ENCODE measurements at places on chromosomes 5 and 9.

- no peak for DNase-seq
These were observed 98.4 kb downstream of the UNC13B start for GRCh38 chr9:35260186-35260585.

DNA sequence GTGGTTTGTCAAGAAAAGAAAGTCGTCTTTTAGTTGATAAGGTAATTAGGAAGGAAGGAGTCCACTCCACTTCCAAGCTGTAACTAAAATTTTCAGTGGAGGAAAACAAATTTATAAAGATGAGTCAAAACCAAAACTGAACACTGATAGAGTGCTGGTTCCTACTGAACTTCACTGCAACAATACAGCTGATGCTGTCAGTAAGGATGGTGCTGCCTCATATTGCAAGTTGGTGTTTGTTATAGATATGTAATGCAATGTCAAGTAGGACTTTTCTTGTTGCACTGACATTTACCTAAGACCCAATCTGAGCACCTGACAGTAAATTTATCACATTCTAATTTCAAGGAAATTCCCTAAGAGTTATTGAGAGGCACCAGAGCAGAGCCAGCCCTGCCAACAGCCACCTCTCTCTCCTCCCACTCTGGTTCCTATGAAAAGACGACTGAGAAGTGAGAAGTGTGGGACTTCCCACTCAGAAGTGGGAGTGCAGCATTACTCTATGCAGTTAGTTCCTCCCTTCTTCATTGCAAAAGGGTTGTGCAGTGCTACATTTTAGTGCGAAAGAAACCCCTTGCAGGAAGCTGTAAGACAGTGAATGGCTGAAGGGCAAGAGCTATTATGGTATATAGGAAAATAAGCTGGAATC is 350.8 kb downstream of the NFIB start:
- no peak for DNase-seq

GRCh38 chr5:116738239-116738614 is 163.6 kb upstream of the SEMA6A start:
- peak; percentile 41 for DNase-seq

GRCh38 chr9:135230386-135230765 is 142.9 kb downstream of the OLFM1 start:
- no peak for DNase-seq

DNA sequence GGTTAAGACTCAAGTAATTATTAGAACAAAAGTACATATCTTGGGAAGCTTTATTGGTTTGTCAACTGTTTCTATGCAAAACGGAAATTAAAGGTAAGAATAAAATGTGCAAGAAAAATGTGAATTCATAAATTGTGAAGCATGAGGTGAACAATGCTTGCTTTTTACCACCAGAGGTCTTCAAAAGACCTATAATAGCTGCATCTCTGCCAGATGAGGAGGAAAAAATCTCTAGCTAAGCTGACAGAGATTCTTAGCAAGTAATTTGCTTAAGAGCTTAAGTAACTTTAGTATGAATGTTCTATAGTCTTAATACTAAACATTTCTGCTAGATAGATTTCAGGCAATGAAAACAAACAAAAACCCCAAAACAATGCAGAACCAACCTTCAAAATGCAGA is 54.1 kb downstream of the MRPS30 start:
- no peak for DNase-seq

- DNase-seq, result no peak
These were observed 188.9 kb downstream of the SPOCK1 start for GRCh38 chr5:137310051-137310730.

DNA sequence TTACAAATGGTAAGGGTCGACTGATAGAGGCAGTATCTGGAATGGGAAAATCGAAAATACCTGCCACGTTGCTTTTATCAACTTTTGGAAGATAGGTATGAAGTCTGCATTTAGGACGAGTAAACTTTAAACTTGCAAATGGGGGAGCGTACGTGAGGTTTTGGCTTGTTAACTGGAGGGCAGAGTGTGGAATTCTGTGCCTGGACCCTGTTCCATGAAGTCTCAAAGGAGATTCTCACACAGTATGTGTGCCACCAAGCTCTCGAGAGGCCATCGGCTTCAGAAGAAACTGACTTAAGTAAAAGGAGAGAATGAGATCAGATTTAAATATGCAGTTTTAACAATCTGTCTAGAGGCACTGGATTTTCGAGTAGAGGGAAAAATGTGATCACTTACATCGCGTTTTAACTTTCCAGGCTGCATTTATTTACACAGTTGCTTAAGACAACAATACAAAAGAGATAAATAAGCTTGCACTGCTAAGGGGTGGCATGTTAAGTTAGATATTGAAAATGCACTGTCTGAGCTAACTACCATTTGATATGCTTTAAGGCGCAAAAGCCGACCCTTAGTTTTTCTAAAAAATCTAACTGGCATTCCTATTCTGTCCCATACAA is 401.6 kb downstream of the EBF1 start:
- peak; percentile 15 for DNase-seq

GRCh38 chr5:69034898-69035297 is 58.9 kb upstream of the SLC30A5 start:
- DNase-seq, result no peak

GRCh38 chr5:87121304-87122150 is 146.2 kb upstream of the RASA1 start:
- DNase-seq, result no peak

- DNase-seq, result peak; percentile 52
These were observed 82.8 kb downstream of the COL5A1 start for GRCh38 chr9:134724202-134724911.

- DNase-seq, result no peak
These were observed 53.7 kb downstream of the TARS1 start for GRCh38 chr5:33494466-33494865.

- no peak for DNase-seq
These were observed 146.6 kb downstream of the TTLL11 start for GRCh38 chr9:121946465-121946864.

DNA sequence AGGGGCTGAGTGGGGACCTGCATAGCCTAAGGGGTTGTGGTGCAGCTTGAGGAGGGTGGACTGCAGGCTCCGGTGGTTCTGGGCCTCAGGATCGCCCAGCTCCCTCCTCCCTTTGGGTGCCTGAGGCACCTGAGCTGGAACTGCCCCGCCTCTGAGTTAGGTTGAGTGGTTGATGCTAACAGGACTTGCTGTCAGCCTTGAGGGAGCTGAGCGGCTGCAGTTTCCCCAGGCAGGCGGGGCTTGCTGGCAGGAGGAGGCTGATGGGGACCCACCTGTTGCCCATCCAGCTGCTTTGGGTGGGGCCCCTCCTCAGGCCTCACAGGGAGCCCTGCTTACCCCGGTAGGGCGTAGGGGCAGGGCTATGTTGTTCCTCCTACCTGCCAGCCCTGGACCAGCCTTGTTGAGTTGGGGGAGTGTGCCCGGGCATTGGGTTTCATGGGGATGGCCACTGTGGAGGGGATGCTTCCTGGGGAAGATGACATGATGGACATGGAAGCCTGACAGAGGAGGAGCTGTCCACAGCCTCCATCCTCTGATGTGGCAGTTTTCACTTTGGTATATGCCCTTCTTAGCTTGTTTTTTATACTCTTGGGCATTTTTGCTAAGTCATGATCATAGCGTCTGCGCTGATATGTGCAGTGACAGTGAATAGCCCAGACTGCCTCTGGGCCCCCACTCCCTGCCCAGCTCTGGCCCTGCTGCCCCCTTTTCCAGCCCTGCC is 14.3 kb downstream of the WNK2 start:
- peak; percentile 66 for DNase-seq

All from ELF-1 (cell line).